ENCODE measurements at places on chromosomes 4 and X.

DNA sequence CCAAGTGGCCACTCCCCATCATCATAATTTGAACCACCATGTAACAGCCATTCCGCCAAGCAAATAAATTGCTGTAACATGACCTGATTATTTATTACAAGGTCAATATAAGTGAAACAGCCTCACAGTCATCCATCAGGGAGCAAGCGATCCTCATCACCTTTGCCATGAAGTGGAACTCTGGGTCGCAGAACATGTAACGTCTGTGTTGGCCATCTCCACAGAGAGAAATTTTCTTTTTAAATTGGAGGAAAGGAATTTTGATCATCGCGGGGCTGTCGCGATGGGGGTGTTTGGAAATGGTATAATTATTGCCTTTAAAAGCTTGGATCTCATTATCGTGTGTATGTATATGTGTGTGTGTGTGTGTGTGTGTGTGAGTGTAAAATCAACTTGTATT lies 90.2 kb downstream of the SHOX start:
- no peak for DNase-seq

- DNase-seq, result no peak
Measured at GRCh38 chrX:120560405-120560841, 339 bp downstream of the CUL4B start.

- no peak for DNase-seq
Measured at GRCh38 chr4:7772711-7773385, 166.8 kb downstream of the AFAP1 start.

GRCh38 chrX:52270453-52271116 lies 85.9 kb downstream of the MAGED4 start:
- DNase-seq, result no peak

GRCh38 chrX:107207089-107207488 lies 678 bp downstream of the DNAAF6 start:
- DNase-seq, result no peak
